ENCODE measurements at places on chromosomes 4 and X.

GRCh38 chrX:39730662-39731329 lies 367.0 kb downstream of the BCOR start:
- no peak for DNase-seq

DNA sequence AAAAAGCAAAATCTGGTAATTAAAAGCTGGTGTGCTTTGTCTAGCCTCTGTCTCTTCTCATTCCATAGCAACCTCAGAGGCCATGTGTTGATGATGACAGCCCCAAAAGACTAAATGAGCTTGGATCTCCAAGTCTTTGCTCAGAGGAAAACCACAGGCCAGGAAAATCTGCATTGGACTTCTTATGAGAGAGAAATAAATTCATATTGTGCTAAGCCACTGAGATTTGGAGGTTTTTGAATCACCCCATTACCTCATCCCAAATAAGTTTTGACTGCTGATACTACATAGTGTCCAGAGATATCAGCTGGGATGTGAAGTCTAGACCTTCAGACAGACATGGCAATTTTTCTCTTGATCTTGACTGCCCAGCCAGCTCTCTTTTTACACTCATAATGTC lies 178.6 kb upstream of the DIPK2B start:
- DNase-seq: no peak

DNA sequence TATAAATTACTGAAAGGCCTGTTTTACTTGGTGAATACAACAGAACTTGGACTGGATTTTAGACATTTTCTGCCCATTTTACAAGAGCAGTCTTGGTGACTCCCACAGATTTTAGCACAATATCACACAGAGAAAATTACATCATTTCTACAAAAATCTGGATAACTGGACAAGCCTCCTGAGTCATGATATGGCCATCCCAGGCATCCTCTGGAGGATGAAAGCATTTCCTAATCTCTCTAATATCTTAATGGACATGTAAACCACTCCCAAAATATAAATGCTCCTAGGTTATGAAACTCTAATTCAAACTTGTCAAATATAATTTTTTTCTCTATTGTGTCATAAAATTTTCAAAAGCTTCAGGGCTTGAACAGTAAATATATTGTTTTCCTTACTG lies 1170.8 kb upstream of the PCDH7 start:
- no peak for DNase-seq

- DNase-seq: no peak
Observed at GRCh38 chr4:71772592-71772991, 11.3 kb downstream of the GC start.

DNA sequence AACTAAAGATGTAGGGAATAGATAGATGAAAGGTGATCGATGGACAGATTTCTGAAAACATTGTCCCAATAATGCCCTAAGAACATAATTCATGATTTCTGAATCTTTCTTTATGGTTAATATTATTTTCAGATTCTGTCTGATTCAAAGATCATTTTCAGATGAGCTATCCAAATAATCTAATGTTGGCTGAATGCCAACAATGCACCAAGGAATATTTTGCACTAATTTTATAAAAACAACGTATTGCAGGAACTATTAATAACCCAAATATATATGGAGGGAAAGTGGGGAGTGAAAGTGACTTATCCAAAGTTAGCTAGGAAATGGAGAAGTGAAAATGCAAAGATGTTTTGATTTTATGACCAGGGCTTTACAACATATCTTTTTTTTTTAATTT lies 1675.5 kb downstream of the STIM2 start:
- no peak for DNase-seq

GRCh38 chrX:48940404-48940955 lies 16.9 kb downstream of the OTUD5 start:
- DNase-seq: no peak

DNA sequence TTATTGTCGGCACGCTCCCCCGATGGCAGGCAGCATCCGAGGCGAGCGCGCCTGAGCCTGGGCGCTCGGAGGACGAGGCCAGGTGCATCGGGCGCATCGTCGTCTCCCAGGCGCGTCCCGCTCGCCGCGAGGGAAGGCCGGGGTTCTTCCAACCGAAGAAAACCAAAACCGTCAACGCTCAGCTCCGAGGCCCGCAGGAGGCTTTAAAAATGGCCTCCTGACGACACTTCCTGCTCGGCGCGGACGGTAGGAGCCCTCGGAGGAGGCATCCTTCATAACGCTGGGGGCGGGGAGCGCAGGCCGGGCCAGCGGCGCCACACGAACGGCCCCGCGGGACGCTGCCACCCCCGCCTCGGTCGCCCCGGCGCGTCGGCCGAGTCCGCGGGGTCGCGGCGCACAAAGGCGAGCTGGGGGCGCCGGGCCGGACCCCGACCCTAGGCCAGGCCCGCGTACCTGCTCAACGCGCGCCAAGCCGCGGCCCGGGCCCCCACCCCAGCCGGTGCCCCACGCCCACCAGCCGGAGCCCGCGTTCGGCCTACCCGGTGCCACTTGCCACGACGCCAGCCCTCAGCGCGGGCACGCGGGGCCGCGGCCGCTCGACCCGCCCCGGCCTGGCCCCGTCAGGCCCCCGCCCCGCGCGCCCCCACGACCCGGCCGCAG lies 501 bp downstream of the ZNF518B start:
- DNase-seq: peak; percentile 46

- DNase-seq: no peak
Observed at GRCh38 chrX:70808942-70809940, 99.3 kb downstream of the TEX11 start.

DNA sequence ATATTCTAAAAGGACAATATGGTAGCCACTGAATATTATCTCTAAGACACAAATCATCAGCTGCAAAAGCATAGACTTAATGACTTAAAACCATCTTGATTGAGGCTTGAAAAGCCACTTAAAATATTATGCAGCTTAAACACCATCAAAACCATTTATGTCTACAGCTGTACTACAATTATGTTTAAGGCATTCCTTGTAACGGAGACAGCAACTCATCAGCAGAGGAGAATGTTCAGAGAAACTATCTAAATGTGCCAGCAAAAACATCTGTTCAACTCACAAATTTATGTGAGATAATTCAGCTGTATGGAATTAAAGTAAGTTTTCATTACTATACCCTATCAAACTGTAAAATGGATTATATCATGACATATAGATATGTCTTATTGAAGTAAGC lies 147.9 kb upstream of the CTSO start:
- peak; percentile 18 for DNase-seq

GRCh38 chr4:40446839-40447238 lies 111.7 kb downstream of the CHRNA9 start:
- DNase-seq: no peak

DNA sequence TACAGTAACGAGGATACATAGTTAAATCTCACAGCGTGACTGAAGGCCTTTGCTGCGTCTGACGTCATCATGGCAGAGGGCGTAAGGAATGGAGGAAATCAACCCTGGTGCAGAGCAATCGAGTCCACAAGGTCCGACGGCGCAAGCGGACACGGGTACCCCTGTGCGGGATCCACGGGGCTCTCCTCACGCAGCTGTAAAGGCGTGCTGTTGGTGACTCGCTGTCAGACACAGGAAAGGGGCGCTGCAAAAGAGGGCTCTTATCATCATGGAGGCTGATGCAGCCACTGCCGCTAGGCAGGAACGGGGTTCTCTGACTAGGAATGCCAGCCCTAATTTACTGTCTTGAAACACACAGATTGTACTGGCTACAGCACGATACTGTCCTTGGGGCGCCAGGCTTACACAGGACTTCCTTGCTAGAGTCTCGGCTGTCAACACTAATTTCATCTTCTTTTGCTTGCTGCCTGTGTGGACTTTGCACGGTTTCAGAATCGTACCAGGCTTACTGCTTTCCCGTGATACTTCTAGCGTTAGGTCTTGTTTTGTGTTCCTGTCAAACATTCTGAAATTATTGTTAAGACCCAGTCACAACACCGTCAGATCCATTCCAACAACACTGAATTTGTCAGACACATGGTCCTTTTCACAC lies 13.6 kb downstream of the RNF212 start:
- DNase-seq: no peak

DNA sequence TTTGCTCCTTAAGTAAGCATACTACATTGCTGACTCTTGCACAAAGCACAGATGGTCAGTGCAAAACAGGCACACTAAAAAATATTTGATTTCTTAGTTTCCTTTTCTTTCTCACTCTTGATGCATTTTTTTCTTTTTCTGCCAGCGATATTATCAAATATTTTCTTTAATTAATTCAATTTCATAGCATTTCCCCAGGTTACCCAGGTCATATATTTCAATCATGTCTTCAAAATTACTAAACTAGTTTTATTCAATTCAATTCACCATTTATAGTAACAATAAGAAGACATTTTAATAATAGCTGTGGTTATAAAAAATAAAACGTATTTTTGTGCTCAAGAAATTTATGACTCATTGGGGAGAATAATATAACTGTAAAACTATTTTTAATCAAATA lies 421.2 kb downstream of the GASK1B start:
- DNase-seq: no peak

DNA sequence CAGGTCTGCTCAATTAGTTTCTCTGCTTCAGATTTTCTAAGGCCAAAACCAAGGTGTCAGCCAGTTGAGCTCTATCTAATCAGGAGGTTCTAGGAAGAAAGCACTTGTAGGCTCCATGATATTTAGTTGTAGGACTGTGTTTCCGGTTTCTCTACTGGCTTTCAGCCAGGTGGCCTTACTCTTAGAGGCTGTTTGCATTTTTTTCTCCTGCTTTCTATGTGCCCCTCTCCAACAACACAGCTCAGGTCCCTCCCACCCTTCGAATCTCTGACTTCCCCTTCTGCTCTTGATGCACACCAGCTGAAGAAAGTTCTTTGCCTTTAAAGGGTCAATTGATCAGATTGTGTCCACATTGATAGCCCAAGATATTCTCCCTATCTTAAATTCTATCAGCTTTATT lies 245.2 kb downstream of the RAB28 start:
- DNase-seq: no peak

DNA sequence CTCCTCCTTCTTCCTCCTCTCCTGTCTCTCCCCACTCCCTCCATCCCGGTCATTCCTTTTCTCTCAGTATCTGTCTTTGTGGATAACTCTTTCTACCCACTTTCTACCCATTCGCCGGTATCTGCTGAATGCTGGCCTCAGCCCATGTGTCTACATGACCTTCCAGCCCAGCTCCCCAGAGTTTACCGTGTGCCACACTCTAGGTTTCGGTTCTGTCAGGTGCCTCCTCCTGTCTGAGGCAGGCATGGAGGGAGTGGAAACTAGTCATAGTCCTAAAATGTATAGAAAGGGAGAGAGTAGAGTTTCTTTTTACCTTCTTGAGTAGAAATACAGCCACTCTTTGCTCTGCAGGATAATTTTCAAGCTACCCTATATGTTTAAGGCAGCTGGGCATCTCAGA lies 33.5 kb upstream of the SCRG1 start:
- no peak for DNase-seq

GRCh38 chr4:103204111-103204510 lies 6.0 kb upstream of the CENPE start:
- DNase-seq: no peak

Measured in right lung (tissue), 10 donors.